ENCODE measurements at places on chromosomes 7 and 10. TPM values are rescaled to one million over a fixed set of nuclear protein-coding genes. Genes with fewer than 3 reads are reported as not detected.

FBXO24 gene
- polyA plus RNA-seq, result 1.8 TPM

VWDE gene
- 0.03 TPM for polyA plus RNA-seq

NODAL gene
- 0.07 TPM for polyA plus RNA-seq

CHRM2 gene
- polyA plus RNA-seq, result not detected

GPR158 gene
- not detected for polyA plus RNA-seq

ACHE gene
- polyA plus RNA-seq, result 0.13 TPM

INSYN2A gene
- polyA plus RNA-seq, result not detected

DNAH11 gene
- not detected for polyA plus RNA-seq

MYL7 gene
- not detected for polyA plus RNA-seq

ENKUR gene
- not detected for polyA plus RNA-seq

PITRM1 gene
- polyA plus RNA-seq, result 50.7 TPM

MSANTD7 gene
- polyA plus RNA-seq, result 6.2 TPM

ING3 gene
- polyA plus RNA-seq, result 72.6 TPM

NOS3 gene
- 0.54 TPM for polyA plus RNA-seq

VPS41 gene
- 15.0 TPM for polyA plus RNA-seq

ZNF467 gene
- 1.2 TPM for polyA plus RNA-seq

Data from B cell (primary cell).